ENCODE measurements at places on chromosomes 1 and 21.

DNA sequence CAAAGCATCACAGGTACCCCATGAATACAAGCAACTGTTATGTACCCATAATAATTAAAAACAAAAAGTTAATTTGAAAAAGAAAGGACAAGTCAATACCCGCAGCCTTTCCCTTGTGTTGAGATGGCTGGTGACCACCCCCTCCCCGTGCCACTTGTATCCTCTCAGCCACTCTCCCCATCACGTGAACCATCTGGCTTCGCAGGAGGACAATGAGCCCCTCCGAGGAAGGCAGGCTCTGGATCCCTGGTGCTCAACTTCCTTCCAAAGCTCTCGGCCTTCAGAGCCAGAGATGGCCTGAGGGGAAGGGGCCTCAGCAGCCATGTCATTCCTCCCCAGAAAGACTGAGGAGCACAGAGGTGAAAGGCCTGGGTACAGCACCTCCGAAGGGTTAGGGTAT, 120.4 kb upstream of the RAB4A start:
- DNase-seq, result no peak

- peak; percentile 28 for DNase-seq
Observed at GRCh38 chr1:116910379-116911187, 867 bp downstream of the PTGFRN start.

GRCh38 chr1:147264158-147264768, 21.8 kb downstream of the CHD1L start:
- no peak for DNase-seq

- DNase-seq, result no peak
Observed at GRCh38 chr1:35171579-35171978, 21.4 kb downstream of the SFPQ start.

DNA sequence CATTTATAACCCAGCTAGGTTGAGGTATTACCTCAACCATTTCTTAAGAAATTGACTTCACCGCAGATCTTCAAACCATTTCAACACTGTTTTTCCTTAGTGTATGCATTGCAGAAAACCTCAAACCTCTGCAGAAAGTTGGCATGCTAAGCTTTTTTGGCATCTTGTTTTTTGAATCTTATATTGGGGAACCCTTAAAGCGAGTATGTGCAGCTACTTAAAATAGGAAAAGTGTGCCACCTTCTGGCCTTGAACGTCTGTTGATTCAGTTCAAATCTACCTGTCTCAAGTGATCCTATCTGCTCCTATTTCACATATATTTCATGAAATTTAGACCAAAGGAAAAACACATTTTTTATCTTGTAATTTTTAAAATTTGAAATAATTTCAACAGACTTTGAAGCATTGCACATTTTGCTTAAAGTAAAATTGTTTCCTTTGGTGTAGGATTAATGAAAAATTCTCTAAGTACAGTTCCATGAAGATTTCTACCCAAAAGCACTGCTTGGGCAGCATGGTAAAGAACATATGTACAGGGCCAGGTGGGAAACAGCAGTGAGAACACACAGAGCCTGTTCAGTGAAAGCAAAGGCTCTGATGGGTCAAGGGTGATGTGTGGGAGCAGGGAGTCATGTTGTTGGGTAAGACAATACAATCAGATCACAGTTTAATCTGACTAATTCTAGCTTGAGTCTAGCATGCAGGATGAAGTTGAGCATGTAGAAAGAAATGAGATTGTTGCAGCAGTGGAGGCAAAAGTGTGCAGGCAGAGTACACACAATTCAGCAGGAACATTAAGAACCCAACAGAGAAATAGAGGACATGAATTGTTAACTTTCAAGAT, 17.2 kb downstream of the HENMT1 start:
- DNase-seq, result no peak

DNA sequence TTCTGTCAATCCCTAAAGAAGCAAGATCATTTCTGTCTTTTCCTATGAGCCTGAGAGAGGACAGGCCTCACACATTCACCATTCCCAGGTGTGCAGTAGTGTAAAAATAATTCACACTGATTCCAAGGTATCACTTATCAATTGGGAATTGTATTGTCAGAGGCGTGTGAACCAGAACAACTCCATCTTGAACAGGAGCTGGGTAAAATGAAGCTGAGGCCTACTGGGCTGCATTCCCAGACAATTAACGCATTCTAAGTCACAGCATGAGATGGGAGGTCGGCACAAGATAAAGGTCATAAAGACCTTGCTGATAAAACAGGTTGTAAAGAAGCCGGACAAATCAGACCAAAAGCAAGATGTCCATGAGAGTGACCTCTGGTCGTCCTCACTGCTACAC, 239.2 kb downstream of the SMYD3 start:
- no peak for DNase-seq

GRCh38 chr21:41767606-41768436, 969 bp upstream of the RIPK4 start:
- no peak for DNase-seq

GRCh38 chr1:186531561-186532165, 70.7 kb upstream of the PDC start:
- DNase-seq, result no peak

- no peak for DNase-seq
Observed at GRCh38 chr21:31218830-31219608, 125.0 kb downstream of the TIAM1 start.

DNA sequence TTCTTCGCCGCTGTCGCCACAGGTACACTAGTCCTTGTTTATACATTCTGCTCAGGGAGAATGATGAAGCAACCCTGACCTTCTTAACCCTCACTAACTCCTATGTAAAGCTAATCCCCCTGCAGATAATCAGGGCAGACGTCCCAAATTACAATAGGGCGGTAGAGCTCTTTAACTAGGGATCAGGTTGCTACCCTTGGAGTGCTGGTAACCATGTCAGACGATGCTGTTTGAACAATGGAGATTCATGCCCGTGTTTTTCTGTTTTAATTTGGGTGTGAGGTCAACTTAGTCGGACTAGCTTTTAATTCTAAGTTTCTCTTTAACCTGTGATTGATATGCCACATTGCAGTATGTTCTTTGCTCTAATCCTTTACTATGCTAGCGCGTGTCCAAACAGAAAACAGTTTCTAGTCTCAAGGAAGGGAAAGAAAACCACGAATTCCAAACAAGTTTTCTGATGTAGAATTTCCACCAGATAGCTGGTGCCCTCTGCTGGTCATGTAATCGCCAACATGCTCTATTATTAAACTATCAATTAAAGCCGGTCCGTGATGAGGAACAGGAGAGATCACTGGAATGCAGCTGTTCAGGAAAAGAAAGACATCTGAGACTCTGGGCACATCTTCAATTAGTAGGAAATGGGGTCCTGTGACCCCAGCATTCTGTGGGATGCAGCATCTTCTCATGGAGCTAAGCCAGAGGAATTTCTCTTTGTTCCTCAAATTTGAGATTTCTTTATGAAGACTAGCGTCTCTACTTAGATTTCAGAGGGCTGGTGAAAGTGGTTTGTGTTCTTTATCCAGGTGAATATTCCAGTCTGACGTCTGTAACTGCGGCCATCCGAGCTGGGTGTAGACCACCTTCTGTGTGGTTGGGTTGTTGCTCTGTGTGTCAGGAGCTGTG, 18.3 kb upstream of the VAMP3 start:
- peak; percentile 15 for DNase-seq

- no peak for DNase-seq
Observed at GRCh38 chr1:61389926-61390845, 307.8 kb downstream of the NFIA start.

GRCh38 chr1:161943737-161944136, 79.9 kb downstream of the OLFML2B start:
- no peak for DNase-seq

GRCh38 chr1:12618965-12619791, 1.2 kb upstream of the DHRS3 start:
- peak; percentile 73 for DNase-seq

- no peak for DNase-seq
Observed at GRCh38 chr1:84940481-84940880, 47.5 kb upstream of the LPAR3 start.

DNA sequence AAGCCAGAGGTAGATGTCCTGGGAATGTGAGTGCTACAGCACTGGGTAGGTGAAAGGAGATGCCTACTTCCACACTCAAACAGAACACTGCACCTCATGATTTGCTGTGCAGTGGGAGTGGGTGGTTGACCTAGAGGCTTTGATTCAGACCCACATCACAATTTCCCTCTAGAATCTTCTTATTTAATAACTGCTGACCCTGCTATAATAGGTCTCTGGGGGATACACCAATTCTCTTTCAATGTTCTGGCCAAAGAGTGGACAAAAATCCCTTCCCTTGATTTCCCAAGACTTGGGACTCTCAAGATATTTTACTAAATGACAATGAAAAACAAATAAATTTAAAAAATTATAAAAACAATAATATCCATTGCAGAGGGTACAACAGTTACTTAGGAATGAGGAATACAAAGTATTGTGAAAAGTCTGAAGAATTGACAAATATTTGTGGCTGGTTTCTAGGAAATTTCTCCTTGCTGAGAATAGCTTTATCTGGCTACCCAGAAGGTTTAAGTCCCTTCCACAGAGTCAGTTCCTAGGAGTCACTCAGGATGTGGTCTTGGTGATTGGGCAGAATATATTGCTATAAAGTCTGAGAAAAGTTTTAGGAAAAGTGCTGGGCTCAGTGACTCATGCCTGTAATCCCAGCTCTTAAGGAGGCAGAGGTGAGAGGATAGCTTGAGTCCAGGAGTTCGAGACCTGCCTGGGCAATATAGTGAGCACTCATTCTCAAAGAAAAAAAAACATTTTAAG, 2.4 kb upstream of the FCGR2A start:
- no peak for DNase-seq

DNA sequence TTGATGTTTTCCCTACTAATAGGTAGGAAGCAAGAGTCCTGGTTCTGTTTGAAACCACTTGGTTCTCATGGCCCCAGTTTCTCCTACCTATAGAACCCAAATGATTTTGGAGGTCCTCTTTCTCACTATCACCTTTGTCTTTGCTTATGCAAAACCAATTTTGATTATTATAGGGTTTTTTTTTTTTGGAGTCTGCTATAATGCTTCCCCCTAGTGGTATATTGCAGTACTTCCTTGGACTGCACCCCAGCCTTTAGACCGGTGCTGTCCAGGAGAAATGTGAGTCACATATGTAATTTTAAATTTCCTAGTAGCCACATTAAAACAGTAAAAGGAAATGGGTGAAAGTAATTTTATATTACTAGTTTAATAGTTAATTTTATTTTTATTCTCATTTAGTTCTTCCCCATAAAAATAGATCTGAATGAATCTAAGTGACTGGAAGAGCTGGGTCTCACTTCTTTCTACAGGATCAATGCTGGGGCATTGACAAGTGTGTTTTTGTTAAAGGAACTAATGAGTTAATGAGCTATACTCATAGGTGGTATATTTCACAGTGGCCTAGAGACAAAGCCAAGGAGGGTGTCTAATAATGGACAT, 10.6 kb downstream of the FCMR start:
- DNase-seq, result no peak

- DNase-seq, result no peak
Observed at GRCh38 chr1:9838946-9839345, 15.2 kb upstream of the CLSTN1 start.

GRCh38 chr1:15788624-15789301, 18.7 kb downstream of the UQCRHL start:
- no peak for DNase-seq

DNA sequence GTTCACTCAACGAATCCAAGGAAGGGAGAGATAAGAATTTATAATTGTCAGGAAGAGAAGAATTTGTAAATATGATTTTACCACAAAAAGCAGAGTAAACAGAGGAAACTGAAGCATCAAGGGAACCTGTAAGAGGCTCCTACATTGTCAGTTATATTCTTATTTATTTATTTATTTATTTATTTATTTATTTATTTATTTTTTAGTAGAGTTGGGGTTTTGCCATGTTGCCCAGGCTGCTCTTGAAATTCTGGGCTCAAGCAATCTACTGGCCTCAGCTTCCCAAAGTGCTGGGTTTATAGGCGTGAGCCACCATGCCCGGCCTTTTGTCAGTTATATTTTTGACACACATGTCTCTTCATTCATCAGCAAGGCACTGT, 47.1 kb downstream of the FCRL3 start:
- DNase-seq, result no peak

GRCh38 chr21:38212706-38213105, 44.1 kb upstream of the KCNJ15 start:
- no peak for DNase-seq

GRCh38 chr21:44927587-44928461, 7.1 kb upstream of the ITGB2 start:
- peak; percentile 86 for DNase-seq

GRCh38 chr1:66984491-66984890, 59.7 kb downstream of the MIER1 start:
- no peak for DNase-seq

GRCh38 chr1:15189692-15190370, 36.3 kb downstream of the TMEM51 start:
- DNase-seq, result no peak

- DNase-seq, result no peak
Observed at GRCh38 chr1:154423304-154423987, 18.3 kb downstream of the IL6R start.

- no peak for DNase-seq
Observed at GRCh38 chr1:107229711-107230110, 88.9 kb downstream of the NTNG1 start.

- DNase-seq, result no peak
Observed at GRCh38 chr1:84430546-84430945, 32.3 kb downstream of the DNASE2B start.

DNA sequence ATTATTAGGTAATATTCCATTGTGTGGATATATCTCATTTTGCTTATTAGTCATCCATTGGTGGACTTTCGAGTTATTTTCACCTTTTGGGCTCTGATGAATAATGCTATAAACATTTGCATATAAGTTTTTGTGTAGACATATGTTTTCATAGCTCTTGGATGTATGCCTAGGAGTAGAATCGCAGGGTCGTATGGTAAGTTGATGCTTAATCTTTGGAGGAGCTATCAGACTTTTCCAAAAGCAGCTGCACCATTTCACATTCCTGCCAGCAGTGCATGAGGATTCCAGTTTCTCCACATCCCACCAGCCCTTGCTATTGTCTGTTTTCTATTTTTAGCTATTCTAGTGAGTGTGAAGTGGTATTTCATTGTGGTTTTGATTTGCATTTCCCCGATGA, 120.3 kb upstream of the TMEM51 start:
- DNase-seq, result no peak

- DNase-seq, result no peak
Observed at GRCh38 chr21:17854745-17855144, 35.6 kb upstream of the C21orf91 start.

- DNase-seq, result no peak
Observed at GRCh38 chr1:106717591-106717990, 338.9 kb upstream of the PRMT6 start.

GRCh38 chr1:31991182-31991581, 22.5 kb upstream of the KHDRBS1 start:
- no peak for DNase-seq

DNA sequence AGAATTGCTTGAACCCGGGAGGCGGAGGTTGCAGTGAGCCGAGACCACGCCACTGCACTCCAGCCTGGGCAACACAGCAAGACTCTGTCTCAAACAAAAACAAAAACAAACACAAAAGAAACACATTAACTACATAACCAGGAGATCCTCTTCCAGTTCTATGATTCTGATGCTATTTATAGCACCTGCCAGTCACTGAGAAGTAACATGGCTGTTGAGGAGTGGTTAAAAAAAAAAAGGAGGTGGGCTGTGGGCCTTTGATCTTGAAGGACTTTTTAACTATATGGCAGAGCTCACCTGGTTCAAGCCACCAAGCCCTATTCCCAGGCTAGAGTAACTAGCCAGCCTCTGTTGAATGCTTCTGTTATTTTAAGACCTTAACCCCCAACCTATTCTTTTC, 148.8 kb downstream of the ZBTB18 start:
- DNase-seq, result no peak
